ENCODE measurements at places on chromosomes 1 and 21.

GRCh38 chr21:28687586-28687985 is 305.1 kb downstream of the LTN1 start:
- DNase-seq: no peak

- DNase-seq: no peak
Measured at GRCh38 chr1:205191622-205192021, 19.9 kb downstream of the DSTYK start.

DNA sequence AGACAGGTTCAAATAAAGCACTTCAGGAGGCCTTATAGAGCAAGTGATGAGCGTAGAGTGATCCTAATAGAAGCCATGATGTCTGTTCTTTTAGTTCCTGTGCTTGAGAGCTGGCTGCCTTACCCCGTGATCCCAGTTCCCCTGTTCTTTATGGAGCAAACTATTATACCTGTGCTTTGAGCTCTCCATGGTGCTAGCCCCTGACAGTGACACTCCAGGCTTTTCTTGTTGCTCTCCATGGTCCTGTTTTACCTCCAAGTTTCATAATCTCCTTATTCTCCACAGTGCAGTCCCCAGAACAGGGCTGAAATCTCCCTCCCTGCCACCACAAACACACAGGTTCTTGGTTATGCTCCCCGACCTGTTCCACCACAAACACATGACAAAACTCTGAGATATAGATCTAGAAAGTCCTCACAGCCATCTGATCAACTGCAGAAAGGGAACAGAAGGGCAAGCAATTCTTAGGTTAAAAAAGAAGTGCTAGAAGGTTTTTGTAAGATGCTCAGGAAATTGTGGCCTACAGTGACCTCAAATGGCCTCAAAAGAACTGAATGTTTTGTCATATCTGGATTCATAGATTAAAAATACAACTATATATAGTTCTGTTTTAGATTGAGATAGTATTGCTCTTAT is 6.0 kb downstream of the CADM3 start:
- peak; percentile 88 for DNase-seq

DNA sequence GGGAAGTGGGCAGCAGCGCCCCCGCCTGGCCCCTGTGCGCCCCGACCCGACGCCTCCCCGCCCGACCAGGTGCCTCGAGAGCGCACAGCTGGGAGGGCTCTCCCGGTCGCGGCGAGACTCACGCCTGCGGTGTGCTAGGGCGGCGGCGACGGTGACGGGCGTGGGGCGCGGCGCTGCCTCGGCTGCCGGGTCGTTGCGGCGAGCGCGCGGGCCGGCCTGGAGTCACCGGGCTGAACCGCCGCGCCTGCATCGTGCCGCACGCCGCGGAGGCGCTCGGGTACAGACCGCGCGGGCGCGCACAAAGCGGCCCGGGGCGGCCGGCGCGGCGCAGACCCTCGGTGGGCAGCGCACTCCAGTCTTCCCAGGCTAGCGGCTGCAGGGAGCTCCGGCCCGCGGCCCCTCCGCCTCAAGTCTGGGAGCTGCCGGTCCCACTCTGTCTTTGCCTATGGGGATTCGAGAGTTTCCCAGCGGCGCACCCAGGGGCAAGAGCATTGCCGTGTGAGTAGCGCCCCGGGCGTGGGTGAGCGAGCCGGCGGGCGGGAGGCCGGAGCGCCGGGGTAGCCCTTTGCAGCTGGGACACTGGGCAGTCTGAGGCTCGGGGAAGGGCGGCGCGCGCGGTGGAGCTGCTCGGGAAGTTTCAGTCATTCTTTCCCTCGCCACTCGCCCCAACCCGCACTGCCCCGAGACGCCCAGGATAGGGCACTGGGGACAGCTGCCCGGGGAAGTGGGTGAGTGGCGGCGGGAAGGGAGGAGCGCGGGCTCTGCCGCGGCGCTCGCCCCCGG is at the start of gene SLC35F3:
TSS of gene SLC35F3 (plus strand) at position 44 of the 783 bp plus-strand sequence.
- DNase-seq: peak; percentile 2

DNA sequence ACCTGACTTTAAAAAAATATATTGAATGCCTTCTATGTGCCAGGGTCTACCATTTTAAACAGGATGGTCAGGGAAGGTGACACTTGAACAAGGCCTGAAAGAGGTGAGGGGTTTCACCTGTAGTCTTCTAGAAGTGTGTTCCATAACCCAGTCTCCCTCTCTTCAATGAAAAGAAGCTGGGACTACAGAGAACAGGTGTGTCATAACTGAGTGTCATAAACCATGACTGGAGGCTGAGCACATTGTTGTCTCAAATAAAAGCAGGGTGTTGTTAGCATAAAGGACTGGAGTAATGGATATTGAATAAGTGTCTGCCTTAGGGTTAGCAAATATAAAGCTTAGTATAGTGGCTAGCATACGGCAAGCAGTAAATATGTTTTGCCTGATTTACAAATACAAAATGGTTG is 65.4 kb downstream of the SYDE2 start:
- no peak for DNase-seq

DNA sequence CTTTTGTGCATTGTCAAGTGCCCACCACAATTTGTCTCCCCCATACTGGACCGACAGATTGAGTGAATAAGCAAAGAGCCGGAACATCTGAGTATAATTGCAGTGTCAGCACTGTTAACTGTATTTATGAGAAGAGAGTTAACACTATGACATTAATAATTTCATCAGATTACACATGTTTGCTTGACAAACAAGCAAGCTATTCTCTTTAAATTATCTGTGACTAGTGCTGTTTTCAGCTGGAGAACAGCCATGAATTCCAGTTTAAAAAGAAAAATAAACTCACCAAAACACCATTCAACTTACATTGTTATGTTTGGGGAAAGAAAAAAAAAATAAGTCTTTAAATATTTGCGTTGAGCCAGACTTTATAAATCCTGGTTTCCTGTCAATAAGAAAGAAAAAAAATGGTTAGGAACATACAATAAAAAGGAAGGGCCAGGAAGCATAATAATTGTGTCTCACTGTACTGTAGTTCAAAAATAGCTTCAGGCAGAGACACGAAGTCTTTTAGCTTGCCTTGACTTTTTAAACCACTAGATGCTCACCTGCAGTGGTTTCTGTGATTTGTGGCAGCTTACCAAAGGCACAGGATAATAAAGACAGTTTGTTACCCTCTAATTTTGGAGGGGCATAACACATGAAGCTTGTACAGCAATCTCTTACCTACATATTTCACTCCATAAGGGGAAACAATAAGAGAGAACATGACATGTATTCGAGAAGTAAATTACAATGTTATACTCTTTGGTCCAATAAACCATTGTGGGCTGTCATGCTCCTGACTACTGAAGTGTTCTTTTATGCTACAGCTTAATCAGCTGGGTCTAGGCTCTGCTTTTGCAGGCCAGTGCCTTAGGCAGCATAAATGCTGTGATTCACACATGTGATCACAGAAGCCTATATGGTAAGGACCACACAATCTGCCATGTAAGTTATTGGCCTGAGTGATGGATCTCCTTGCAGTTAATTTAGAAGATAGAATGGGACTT is 302.0 kb upstream of the ADGRL2 start:
- no peak for DNase-seq

DNA sequence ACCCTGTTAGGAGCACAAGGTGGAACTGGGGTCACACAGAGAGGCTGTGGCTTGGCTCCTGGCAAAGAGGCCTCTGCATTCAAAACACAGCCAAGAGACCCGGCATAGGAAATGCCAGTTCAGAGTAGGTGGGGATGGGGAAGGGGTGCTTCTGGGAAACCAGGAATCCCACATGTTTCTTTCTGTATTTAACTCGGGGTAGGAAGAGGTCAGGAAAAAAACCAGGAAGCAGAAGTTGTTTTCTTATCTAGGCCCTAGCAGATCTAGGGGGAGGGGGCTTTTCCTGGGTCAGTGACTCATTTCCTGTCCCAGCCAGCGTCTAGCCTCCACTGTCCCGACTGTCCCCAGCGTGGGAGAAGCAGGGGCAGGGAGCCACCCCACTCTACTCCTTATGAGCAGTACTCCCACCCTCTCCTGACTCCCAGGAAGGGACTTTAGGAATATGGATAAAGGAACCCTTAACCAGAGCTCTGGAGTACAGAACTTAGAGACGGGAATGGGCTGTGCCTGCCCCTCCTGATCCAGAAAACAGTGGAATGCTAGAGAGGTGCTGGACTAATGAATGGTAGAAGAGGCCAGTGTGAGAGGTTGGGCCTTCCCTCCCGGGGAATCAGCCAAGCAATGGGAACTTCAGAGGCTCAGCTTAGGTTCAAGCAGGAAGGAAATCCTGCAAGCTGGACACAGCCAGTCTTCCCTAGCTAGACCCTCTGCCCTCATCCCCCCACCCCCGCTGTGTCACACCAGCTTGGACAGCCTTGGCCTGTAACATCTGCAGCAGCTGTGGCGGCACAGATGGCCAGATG is 5.7 kb downstream of the FHL3 start:
- peak; percentile 81 for DNase-seq

DNA sequence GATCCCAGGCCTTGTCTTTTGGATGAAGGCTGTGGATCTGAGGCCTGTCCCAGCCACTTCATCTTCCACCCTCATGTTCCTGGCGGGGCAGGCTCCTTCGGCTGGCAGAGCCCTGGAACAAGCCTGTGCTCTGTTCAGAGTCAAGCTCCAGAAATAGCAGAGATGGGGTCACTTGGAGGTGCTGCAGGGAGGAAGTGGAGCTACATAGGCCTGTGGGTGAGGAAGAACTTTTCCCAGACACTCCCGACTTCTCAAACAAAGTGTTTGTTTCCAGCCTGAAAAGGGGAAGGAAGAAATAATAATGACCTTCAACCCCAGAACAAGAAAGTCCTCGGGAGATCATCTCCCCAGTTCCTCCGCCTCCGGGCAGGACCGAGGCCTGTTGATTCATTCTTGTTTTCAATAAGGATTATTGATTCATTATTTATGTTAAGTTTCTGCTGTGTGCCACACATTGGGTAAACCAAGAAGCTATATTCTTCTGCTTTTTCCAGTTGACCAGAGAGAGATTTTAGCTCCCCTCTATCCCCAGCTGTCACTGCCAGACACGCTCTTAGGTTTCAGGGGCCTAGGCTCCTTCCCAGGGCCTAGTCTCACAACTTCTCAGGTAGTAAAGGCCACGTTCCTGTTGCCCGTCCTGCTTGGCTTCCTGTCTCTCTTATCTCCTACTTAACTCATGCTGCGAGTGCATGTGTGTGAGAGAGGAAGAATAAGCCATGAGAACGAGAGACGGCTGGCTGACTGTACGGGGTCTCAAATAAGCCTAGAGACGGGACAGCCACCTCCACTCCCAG is 16.9 kb downstream of the IKBKE start:
- DNase-seq: no peak

GRCh38 chr1:12528021-12528852 is 89.8 kb downstream of the DHRS3 start:
- DNase-seq: no peak

GRCh38 chr1:245181158-245181517 is 26.4 kb downstream of the KIF26B start:
- DNase-seq: no peak

DNA sequence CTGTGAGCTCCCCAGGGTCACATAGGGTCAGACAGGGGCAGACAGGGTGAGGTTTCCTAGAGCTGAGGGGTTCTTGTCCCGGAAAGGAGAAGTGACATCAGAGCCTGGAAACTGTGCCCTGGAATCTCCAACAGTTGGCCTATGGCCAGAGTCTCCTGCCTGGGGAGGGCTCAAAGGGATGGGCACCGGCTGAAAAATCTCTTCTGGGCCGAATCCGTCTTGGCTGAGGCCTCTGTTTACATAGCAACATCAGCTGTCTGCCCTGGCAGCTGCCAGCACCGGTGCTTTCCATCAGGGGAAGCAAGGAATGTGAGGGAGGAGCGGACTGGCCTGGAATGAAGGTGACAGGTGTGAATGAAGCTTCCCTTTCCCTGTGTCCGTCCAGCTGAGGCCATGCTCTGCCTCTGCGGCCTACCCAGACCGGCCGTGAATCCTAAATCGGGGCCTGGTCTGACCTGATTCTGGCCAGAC is 30.7 kb downstream of the VASH2 start:
- DNase-seq: no peak

DNA sequence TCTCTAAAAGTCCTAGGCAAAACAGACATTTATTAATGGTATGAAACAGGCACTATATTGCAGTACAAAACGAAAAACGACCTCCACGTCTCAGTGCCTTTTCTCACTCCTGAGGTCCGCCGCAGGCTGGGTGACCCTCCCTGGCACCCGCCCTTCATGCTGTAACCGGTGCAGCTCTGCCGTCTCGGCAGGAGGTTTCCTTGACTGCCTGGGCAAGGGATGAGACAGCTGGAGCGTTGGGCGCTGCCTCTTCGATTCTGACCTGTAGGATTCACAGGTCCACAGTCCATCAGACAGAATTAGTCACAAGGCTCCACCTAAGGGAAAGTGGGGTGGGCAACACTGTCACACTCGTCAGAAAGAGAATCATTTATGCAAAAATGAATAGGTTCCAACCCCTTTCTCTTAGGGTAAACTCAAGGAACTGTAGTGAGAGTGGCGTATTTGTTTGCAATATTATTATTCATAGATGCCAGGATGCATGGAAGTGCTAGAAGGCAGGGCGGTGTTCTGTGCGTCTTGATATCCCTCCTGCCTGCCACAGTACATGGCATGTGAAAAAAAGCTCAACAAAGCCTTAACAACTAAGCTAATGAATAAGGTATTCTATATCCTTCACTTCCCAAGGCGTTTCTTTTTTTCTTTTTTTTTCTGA is 23.5 kb upstream of the ZBTB18 start:
- no peak for DNase-seq

DNA sequence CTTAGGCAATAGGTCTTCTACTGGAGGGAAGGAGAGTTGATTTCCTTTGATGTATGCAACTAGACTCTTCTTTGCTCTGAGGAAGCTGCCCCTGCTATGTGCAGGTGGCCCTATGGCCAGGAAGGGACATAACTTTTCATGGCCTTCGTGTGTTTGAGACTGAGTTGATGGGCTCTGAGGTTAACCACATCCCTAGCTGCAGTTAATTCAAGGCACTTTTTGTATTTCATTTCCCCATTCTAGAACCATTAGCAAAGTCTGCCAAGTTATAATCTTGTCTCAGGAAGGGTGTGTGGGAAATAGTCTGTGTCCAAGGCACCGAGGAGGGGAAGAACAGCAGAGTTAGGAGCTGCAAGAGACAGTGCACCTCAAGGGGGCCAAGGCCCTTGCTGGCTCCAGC is 2.5 kb downstream of the FCRL4 start:
- DNase-seq: no peak

- DNase-seq: peak; percentile 22
Measured at GRCh38 chr1:232292818-232293217, 337.1 kb downstream of the SIPA1L2 start.

GRCh38 chr1:86993269-86993985 is 79.0 kb downstream of the HS2ST1 start:
- no peak for DNase-seq

DNA sequence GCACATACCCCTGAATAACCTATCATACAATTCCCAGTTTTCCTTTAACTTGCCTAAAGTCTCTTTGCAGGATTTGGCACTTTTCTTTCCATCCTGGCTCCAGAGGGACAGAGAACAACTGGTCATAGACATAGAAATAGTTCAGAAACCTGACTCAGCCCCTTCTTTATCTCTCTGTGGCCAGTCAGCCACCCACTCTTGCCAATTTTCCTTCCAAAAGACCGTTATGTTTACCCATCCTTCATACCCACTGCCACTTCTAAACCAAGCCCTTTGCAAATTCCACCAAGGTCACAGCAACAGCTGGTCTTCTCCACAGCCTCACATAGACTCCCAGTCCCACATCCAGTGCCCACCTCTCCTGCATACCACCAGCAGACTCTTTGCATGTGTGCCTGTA is 127.2 kb upstream of the FGGY start:
- DNase-seq: no peak
